ENCODE measurements at places on chromosomes 16 and 17.

GRCh38 chr17:78736526-78737079, 45.5 kb downstream of the CYTH1 start:
- DNase-seq: no peak

DNA sequence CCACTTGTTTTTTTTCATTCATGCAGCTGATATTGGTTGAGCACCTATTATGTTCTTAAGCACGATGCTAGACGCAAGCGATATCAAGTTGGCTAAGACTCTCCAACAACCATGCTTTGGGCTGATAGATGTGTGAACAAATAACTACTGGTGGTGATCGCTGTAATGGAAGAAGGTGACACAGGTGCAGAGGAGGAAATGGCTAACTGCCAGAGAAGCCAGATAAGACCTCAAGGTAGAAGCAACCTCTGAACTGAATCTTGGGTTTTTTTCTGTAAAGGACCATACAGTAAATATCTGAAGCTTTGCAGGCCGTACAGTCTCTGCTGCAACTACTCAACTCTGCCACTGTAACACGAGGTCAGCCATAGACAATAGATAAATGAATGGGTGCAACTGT, 97.9 kb downstream of the C17orf67 start:
- no peak for DNase-seq

- DNase-seq: no peak
These were observed 84.1 kb downstream of the RAB11FIP4 start for GRCh38 chr17:31475378-31476162.

GRCh38 chr16:87878704-87879103, 9.4 kb upstream of the SLC7A5 start:
- DNase-seq: no peak

DNA sequence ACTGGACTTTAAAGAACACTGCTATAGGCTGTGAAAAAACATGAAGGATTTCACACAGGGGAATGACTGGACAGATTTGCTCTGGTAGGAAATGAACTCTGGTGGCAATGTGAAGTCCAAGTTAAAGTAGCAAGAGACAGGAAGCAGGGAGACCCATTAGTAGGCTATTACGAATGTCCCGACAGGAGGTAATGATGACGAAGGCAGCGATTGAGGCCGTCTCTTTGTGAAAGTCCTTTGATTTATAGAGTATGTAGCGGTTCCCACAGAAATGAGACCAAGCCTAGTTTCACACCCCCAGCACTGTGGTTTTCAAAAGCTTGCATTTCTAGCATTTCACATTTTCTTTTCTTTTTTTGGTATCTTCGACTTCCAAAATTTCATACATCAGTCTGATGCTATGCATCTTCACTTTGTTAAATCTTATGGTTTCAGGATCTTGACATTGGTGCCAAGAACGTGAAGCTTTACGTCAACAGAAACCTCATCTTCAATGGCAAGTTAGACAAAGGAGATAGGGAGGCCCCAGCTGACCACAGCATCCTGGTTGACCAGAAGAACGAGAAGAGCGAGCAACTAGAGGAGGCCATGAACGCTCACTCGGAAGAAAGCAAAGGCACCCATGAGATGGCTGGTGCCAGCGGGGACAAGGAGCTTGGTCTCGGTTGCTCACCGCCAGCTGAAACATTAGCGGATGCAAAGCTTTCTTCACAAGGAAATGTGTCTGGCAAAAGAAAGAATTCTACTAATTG, 189.8 kb downstream of the KATNIP start:
- no peak for DNase-seq

- peak; percentile 60 for DNase-seq
These were observed 649 bp downstream of the GSE1 start for GRCh38 chr16:85613604-85614337.

GRCh38 chr17:73776351-73777130, 132.3 kb upstream of the SDK2 start:
- DNase-seq: no peak

GRCh38 chr17:76714336-76714735, 3.6 kb upstream of the MXRA7 start:
- DNase-seq: no peak

- DNase-seq: peak; percentile 15
These were observed 1.3 kb downstream of the GNGT2 start for GRCh38 chr17:49209061-49209571.

GRCh38 chr17:39404542-39405378, 3.3 kb upstream of the FBXL20 start:
- DNase-seq: peak; percentile 94

- no peak for DNase-seq
These were observed 67.7 kb downstream of the RBFOX1 start for GRCh38 chr16:7400117-7400890.

DNA sequence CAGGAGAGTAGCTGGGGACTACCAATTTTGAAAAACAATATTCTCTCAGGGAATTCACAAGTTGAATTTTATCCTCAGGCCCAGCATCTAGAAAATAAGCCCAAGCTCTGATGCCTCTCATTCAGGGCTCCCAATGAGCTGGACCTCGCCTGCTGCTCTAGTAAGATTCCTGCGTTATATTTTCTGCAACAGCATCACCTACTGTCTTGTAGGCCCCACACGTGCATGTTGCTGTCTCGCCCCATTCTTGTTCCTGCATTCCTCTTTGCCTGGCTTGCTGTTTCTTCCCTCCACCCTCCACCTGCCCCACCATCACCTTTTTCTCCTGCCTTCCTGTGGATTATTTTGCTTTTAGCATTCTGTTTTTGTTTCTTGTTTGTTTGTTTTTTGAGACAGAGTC, 8.3 kb upstream of the ST6GALNAC2 start:
- no peak for DNase-seq

- DNase-seq: no peak
These were observed 1.8 kb downstream of the TSPOAP1 start for GRCh38 chr17:58326609-58327362.

- DNase-seq: no peak
These were observed 877.4 kb upstream of the GOT2 start for GRCh38 chr16:59611556-59611955.

DNA sequence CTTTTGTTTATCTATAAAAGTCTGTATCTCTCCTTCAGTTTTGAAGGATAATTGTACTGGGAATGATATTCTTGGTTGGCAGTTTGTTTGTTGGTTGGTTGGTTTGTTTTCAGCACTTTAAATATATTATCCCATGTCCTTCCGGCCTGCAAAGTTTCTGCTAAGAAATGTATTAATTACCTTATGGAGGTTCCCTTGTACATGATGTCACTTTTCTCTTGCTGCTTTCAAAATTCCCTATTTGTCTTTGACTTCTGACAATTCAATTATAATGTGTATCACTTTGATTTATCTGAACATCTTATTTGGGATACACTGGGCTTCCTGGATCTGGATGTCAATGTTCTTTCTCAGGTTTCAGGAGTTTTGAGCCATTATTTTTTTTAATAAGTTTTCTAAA, 4.1 kb upstream of the KRT34 start:
- no peak for DNase-seq

- no peak for DNase-seq
These were observed 53.0 kb upstream of the METRNL start for GRCh38 chr17:83026311-83026811.

GRCh38 chr16:87212026-87212425, 105.2 kb downstream of the C16orf95 start:
- DNase-seq: peak; percentile 75

DNA sequence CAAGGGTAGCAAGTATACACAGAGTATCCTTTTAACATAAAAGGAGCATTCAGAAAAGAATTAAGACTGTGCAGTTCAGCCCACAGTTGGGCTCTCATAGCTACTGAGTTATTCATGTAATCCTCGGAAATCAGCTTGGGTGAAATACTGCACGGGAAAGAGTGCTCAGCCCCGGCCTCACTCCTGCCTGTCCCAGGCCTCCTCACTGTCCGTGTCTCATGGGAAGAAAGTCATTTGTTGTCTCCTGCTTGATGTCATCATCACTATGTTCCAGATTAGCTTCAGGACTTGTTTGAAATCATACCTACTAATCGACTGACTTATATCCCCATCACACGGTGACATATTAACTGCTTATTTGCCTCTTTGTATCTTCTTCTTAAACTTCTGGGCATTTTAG, 223.3 kb upstream of the CHMP6 start:
- no peak for DNase-seq

DNA sequence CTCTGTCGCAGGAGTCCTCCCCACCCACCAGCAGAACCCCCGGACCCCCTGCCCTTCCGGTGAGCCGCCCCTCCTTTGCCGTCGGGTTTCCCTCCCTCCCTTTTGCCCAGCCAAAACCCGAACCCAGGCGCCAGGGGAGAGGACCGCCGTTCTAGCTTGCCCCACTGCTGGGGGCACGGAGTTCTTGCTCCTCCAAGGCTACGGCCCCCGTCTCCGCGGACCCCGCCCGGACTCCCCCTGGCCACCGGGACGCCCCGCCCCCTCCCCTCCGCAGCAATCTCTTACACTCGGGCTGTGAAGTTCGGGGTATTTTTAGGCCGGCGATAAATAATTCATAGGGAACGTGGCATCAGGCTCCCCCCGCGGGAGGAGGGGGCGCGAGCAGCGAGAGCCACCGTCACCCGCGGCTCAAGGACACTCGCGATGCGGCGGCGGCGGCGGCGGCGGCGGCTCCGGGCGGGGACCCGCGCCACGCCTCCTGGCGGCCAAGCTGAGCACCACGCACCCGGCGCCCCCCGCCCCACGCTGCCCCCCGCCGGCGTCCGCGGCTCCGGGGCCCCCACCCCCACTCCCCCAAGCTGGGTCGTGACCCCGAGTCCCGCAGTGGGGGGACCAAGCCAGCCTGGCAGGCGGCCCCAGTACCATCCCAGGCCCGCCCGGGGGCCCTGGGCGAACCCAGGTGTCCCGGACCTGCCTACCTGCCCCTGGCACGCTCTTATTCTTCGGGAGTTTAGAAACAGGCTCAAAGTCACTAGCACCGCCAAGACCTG, at the start of gene GRIN2C:
GRIN2C (minus strand) TSS at position 427 of the 770 bp plus-strand sequence. CDS start 4,793 bp downstream, outside the sequence.
- DNase-seq: no peak

- no peak for DNase-seq
These were observed 125.2 kb downstream of the CDH11 start for GRCh38 chr16:64996641-64997040.

DNA sequence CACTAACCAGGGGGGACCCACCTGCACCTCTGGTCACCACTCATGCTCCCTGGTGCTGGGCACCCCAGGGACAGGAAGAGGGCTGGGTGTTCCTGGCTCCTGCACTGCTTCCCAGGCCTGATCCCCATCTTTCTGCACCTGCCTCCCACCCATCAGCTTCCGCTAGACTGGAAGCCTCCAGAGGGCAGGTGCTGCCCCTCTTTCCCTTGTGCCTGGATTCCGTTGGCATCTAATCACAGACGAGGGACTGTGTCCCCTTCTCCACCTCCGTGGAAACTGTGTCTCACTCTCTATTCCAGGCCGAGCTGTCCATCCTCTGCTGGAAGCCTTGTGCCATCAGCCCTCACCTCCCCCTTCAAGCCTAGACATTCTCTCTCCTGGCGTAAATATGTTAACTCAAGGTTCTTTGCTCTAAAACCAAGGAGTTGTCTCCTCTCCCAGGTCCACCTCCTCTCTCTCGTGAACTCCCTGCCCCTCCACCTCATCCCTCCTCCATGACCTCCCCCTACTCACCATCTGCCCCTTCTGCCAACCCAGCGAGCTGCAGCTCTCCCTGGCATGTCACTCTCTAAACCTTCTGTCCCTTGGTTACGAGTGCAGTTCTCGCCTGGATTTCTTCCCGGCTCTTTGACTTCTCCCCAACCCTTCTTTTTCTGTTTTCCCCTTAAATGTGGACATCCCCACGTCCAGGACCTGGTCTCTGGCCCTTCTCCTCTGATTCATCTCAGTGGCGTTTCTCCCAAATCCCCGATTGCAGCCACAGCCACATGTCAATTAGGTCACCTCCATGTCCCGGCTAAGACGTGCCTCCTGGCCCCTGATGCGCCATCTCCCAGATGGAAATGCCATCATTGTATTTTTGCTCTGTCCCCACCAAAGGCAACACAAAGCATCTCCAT, 107.7 kb downstream of the SEC14L1 start:
- DNase-seq: no peak

DNA sequence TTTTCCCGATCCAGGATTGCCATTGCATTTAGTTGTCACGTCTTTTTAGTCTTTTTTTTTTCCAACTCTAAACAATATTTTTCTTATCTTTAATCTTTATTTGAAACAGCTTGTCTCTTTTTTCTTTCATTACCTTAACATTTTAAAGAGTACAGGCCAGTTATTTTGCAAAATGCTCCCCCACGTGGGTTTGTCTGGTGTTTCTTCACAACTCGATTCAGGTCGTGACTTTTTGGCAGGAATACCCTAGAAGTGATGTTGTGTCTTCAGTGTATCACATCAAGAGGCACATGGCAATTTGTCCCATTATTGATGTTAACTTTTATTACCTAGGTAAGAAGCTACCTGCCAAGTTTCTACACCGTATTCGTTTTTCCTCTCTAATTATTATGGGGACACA, 17.9 kb downstream of the CMC2 start:
- DNase-seq: no peak

DNA sequence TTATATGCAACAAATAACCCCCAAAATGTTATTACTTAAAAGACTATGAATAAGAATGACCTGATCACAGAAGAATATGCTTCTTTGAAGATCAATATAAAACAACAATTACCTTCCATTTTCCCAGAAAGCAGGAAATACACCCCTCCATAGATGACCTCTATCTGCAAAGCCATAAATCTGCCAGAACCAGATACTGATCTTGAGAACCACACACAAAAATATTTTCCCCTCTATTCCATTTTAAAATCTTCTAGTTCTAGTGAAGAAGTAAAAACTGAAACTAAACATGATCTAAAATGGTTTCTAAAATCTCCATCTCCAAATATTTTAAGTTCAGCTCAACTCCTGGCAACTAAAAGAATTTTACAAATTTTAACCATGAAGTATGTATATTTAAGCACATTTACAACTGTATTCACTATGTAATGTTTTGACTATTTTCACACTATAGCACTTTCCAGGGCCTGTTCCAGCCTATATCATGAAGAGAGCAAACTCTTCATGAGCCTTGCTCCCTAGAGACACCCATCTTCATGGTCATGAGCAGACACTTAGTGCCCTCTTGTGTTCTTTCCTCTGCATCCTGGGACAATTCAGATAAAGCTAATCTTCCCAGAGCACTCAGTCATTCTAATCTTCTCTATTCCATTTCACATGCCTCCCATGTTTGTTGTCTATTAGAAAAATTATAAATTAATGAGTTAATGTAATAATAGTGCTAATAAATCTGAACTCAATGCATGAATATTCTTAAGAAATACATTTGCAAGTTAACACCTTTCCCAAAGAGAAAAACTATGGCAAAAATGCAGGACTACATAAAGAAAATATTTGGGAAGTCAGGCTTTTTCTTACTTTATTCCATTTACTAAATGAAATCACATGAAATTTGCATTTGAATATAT, 87.0 kb downstream of the HELZ start:
- peak; percentile 46 for DNase-seq

GRCh38 chr16:11797957-11798299, 870 bp upstream of the ZC3H7A start:
- peak; percentile 6 for DNase-seq

DNA sequence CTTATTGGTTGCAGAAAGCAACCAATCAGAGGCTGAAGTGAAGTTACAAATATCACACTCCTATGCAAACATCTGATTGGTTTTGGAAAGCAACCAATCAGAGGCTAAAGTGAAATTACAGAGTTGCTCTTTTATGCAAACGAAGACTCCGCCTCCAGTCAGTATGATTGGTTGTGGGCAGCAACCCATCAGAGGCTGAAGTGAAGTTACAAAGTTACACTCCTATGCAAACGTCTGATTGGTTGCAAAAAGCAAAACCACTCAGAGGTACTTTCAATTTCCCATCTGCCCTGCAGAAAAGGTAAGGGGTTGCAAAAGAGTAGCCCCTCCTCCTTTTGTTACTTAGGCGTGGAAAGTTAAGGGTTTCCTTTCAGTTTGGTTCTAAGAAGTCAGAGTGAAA, 697.3 kb downstream of the MAF start:
- DNase-seq: no peak

- peak; percentile 63 for DNase-seq
These were observed 227.9 kb downstream of the MAF start for GRCh38 chr16:79372503-79373184.

- DNase-seq: no peak
These were observed 24.7 kb upstream of the KLHDC4 start for GRCh38 chr16:87790292-87791100.

Data from fibroblast of skin of right quadriceps (primary cell).